HFFc6 (cell line): ENCODE measurements at places on chromosomes 1 and 21. TPM values are rescaled to one million over a fixed set of nuclear protein-coding genes. Genes with fewer than 3 reads are reported as not detected.

CNIH3 gene
- 16.1 and 32.3 TPM in 2 replicates for total RNA-seq

GRCh38 chr1:223249854-223250631, 107.0 kb upstream of the TLR5 start:
- no peak for DNase-seq

DNA sequence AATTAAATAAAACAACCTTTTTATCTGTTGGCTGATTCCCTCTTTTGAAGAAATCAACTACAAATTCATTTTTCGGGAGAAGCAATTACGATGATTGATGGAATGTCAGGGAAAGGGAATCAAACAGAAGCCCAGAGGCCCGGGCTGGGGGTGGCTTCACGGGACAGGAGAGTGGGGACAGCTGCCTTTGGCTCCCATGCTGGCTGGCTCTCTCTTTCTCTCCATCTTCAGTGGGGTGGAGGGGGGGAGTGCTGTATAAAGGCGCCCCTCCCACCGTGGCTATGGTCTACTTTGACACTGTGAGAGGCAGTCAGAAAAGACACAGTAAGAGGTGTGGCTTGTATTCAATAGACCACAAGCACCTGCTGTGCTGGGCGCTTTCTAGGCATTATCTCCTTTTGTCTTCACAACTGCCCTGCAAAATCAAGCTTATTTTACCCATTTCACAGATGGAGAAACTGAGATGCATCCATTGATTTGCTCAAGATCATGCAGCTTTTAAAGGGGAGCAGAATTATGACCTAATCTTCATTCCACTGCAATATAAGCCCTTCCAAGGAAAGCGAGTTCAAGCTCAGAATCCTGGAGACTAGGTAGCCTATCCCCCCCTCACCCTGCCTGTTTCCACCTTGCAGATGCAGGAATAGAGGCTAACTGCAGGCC, 92.9 kb downstream of the GRIK3 start:
- no peak for DNase-seq

DNA sequence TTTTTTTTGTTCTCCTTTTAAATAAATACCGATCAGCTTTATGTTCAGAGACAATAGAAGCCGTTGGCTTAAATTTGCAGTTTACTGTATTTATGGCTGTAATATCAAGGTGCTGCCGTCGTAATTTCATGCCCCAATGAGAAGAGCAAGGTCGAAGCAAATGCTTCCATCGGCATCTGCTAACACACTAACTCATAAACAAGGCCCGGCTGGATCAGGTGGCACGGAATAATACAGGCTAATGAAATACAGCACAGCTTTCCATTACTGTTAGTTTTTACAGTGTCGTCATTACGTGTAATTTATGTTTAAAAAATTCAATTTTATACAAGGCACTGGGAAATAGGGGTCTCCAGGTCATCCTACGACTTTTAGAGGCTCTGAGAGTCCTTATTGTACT, 119.0 kb downstream of the PEX14 start:
- DNase-seq, result no peak

GRCh38 chr1:101379950-101380349, 143.1 kb downstream of the S1PR1 start:
- DNase-seq, result no peak

DNA sequence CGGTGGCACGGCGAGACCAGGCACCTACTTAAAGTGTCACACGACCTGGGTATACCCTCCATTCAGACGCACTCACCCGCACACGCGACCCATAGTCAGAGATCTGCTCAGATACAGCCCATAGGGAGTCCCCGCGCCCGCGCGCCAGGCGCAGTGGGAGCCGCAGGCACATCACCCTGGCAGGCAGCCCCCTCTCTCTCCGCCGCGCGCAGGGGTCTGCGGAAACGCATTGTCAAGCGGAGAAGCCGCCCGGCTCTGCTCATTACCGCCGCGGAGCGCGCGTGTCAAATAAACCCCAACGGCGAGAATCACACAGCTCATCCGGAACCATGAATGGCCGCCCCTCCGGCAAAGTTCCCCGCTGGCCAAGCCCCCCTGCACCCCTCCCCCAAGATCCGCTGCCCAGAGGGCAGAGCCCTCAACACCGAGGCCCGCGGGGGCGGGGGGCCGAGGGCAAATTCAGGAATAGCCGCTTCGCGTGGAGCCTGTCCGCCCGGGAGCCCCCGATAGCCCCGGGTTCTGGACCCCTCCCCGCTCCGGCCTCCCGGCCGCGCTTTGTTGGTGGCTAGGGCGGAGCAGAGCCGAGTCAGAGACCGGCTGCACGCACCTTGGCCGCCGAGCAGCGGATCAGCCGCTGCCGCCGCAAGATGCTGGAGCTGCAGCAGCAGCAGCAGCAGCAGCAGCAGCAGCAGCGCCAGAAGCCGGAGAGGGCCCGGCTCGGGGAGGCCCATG, 522 bp downstream of the LRP8 start:
- peak; percentile 19 for DNase-seq

DNA sequence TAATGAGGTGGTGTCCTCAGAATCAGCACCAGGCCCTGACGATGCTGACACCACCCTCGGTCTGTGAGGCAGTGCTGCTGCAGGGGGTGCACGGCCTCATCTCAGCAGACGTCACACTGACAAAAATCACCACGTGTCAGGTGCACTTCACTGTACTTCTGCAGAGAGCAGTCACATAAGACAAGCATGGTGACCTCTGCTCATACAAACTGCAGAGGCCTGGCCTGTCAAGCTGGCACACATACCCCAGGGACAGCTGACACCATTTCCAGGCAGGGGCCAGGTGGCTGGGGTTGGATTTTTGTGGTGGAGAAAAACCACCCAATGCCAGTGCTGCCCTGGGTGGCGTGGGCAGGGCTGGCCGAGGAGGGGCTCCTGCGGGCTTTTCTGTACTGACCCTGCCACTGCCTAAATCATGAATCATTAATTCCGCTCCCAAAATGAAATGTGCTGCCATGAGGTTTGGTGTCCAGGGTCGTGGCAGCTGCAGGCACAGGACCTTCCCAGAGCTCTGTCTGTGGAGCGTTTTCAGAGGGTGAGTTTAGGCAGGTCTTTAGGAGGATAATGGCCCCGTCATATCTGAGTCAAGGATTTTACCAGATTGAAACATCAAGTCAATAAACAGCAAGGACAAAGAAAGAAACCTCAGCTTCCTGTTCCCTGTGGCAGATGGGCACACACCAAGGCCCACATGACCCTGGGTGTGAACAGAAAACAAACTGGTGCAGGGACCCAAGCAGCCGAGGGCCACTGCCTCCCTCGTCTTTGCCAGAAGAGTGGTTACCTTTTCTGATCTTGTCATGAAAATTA, 33.4 kb upstream of the GPR153 start:
- no peak for DNase-seq
